ENCODE measurements at places on chromosomes 13 and 19. TPM values are rescaled to one million over a fixed set of nuclear protein-coding genes. Genes with fewer than 3 reads are reported as not detected.
A peak's percentile ranks its signal among the peaks of the same experiment; 100 is the strongest.

The CALR3 gene
- polyA plus RNA-seq: not detected

DNA sequence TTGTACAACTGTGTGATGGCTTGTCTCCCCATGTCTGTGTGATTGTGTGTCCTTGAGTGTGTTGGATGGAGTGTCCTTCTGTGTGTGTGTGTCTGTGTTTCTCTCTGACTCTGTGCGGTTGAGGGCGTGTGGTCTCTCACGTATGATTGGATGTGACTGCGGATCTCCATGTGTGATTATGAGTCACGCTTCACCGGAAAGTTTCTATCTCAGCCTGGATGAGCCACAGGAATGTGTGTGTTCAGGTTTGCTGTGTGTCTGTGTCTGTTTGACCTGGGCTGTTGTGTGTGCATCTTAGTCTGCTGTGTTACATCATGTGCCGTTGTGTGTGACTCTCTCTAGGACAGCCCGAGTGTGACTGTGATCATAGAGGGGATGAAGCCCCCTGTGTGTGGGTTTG, 15.5 kb upstream of the ZNF835 start:
- no peak overlapping the region for H3K4me3 ChIP-seq
- H3K4me1 ChIP-seq: no peaks in the 10 kb centered on the region
- no peaks in the 10 kb centered on the region for H3K36me3 ChIP-seq
- no peaks in the 10 kb centered on the region for H3K27me3 ChIP-seq
- no peak overlapping the region for H3K27ac ChIP-seq
- DNase-seq: no peak

DNA sequence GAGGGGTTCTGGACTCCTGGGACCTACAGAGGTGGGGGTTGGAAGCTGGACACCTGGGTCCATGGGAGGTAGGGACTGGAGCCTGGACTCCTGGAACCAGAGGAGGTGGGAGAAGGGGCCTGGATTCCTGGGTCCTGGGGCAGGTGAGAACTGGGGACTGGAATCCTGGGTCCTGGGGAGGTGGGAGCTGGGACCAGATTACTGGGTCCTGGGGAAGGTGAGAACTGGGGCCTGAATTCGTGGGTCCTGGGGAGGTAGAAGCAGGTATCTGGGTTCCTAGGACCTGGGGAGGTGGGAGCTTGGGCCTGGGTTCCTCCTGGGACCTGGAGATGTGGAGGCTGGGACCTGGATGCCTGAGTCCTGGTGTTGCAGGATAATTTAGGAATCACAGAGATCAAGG, 653 bp downstream of the CLEC4M start:
- H3K4me3 ChIP-seq: no peak overlapping the region
- no peaks in the 10 kb centered on the region for H3K27me3 ChIP-seq
- no peak overlapping the region for H3K27ac ChIP-seq
- H3K4me1 ChIP-seq: no peaks in the 10 kb centered on the region
- H3K36me3 ChIP-seq: no peaks in the 10 kb centered on the region

GRCh38 chr19:29504454-29504853, 21.3 kb upstream of the VSTM2B start:
- H3K27me3 ChIP-seq: no peaks in the 10 kb centered on the region
- no peaks in the 10 kb centered on the region for H3K4me1 ChIP-seq
- no peak for DNase-seq

The ZNF254 gene
- polyA plus RNA-seq: 7.3 TPM

GRCh38 chr13:28638756-28639155, 20.2 kb upstream of the POMP start:
- no peak overlapping the region for H3K27ac ChIP-seq
- no peak for DNase-seq
- no peak overlapping the region for H3K4me3 ChIP-seq
- H3K4me1 ChIP-seq: peaks cover 3% of the 10 kb centered on the region
- no peaks in the 10 kb centered on the region for H3K27me3 ChIP-seq

- H3K4me3 ChIP-seq: no peak overlapping the region
- no peaks in the 10 kb centered on the region for H3K36me3 ChIP-seq
- DNase-seq: no peak
- no peak overlapping the region for H3K27ac ChIP-seq
Observed at GRCh38 chr13:24230428-24231072, 70.0 kb downstream of the SPATA13 start.

The METTL21C gene
- not detected for polyA plus RNA-seq

The ZIM2 gene
- polyA plus RNA-seq: not detected

DNA sequence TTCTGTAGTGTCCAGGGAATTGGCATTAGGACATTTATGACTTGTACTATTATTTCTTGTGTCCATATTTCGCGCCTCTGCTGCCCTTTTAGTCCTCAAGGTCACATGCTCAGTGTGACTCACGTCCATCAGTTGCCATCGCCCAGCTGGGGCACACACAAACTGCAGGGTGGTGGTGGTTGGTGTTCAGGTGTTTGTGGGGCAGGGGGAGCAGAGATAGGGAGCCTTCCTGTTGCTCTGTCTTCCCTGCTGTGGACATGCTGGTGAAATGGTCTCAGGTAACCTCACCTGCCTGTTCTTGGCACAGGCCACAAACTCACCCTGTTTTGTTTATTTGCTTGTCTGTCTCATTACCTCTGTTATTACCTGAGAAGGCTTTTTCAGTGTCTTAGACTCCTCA, 22.4 kb downstream of the PRR12 start:
- peaks cover 19% of the 10 kb centered on the region for H3K36me3 ChIP-seq
- H3K4me1 ChIP-seq: peaks cover 15% of the 10 kb centered on the region
- DNase-seq: peak; percentile 55
- no peaks in the 10 kb centered on the region for H3K27me3 ChIP-seq

The RDH8 gene
- polyA plus RNA-seq: 0.06 TPM
